Activated CD8-positive, alpha-beta memory T cell treated with anti-CD3 and anti-CD28 coated beads for 1 hour (primary cell): ENCODE measurements at places on chromosomes 7 and 10.

DNA sequence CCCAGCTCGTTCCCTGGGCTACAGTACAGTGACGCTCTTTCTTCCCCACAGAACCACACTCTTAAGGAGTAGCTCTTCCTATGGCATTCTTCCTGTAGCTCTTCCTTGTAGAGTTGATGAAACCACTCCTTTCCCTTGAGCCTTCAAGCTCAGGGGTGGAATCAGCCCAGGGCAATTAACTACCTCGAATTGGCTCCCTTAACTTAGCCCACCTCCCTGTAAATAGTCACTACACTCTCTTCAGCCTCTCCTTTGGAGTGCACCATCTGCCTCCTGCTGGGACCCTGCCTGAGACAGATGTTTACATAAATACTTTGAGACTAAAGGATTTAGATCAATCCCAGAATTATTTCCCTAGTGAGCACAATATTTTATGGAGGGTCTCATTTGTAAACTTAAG, 537.8 kb upstream of the AUTS2 start:
- DNase-seq, result no peak

- no peak for DNase-seq
These were observed 10.8 kb upstream of the ST7 start for GRCh38 chr7:116942504-116942903.

- DNase-seq, result no peak
These were observed 49.8 kb downstream of the TPK1 start for GRCh38 chr7:144786079-144786478.

GRCh38 chr7:99340659-99341058, 15.0 kb downstream of the ARPC1A start:
- DNase-seq, result no peak

DNA sequence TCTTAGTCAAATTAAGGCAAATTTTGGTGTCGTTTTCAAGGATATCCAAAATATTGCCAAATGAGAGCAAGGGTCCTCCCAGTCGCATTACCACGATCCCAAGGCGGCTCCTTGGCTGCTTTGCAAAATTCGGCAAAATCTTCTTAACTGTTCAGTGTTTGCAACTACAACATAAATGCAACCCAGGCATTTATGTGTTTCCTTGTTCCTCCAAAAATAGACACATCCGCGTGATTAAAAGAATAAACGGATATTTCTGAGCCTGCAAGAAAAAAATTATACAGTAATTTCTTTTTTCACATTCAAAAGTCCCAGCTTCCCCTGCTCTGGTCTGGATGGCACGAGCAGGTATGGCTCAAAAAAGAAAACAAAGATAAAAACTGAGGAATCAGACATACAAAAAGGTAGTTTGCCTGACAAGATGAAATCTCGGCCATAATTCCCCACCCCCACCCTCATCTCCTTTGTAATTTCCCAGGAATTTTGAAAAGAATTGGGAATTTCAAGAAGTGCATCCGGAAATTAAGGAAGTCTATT, 6.0 kb downstream of the SKIDA1 start:
- no peak for DNase-seq

- no peak for DNase-seq
These were observed 176.8 kb downstream of the ZMYND11 start for GRCh38 chr10:311901-312665.

- no peak for DNase-seq
These were observed 1119.8 kb upstream of the LRRTM3 start for GRCh38 chr10:65805993-65806392.

- no peak for DNase-seq
These were observed at the start of gene LRRC4 for GRCh38 chr7:128030654-128031611. Gene LRRC4 (minus strand): TSS chr7:128031437. CDS start chr7:128030640, 797 bp downstream.

- DNase-seq, result no peak
These were observed 77.2 kb downstream of the CDH23 start for GRCh38 chr10:71473671-71474599.

- no peak for DNase-seq
These were observed 268.6 kb downstream of the KLF6 start for GRCh38 chr10:3516234-3516922.

- no peak for DNase-seq
These were observed 297.5 kb upstream of the NRP1 start for GRCh38 chr10:33631991-33632390.

DNA sequence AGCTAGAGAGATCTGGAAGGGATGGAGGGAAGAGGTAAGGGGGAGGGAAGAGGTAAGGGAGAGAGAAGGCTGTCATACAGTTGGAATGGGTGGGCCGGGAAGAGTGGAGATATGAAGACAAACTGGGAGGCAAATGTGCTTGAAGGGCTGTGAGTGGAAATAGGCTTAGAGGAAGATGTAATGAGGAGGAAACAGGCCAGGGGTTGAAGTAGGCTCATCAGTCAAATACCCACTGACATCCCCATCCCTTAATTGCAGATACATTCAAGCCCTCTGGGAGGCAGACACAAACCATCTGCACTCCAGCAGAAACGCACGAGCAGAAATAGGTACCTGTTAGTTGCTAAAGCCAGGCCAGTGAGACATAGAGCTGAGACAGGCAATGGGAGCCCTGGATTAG, 2.1 kb downstream of the SYNPO2L start:
- DNase-seq, result no peak

- DNase-seq, result no peak
These were observed 77.1 kb downstream of the DNAJC1 start for GRCh38 chr10:21926358-21926925.

- DNase-seq, result no peak
These were observed 8.2 kb downstream of the TM9SF3 start for GRCh38 chr10:96578633-96579032.

GRCh38 chr7:37216156-37216852, 232.4 kb downstream of the ELMO1 start:
- DNase-seq, result no peak

GRCh38 chr10:74113546-74113945, 37.1 kb downstream of the AP3M1 start:
- no peak for DNase-seq

- DNase-seq, result no peak
These were observed 66.6 kb downstream of the CUBN start for GRCh38 chr10:17062955-17063484.

DNA sequence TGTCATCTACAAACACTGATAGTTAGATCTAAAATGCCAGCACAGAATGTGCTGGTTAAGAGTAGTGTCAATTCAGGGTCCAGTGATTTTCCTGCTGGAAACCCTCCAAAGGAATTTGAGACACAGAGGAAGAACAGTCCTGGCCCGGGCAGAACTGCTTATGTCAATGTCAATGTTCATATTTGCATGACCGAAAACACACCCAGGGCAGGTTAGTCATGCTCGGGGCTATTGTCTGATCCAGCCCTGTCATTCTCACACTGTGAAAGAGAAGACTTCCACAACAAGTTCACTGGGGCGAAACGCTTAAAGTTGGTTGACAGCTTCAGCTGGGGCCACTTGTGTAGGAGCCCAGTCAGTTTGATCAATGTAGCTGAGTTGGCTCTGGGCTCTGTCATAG, 139.3 kb downstream of the C1GALT1 start:
- no peak for DNase-seq

DNA sequence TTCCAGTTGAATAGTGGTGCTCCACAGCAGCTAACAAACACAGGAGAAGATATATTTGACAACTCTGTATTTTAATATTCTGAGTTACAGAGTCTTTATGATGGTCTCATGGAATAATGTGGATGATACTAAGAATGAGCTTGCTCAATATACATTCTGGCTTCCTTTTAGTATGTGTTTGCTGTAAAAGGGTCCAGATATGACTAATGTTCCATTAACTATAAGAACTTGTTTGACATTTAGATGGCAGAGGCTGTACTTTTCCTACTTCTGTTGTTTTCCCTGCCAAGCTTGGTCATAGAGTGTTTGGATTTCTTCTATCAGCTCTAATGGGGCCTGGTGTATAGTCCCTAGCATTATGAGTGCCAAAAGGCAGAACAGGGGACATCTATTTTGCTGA, 61.5 kb upstream of the GPR22 start:
- DNase-seq, result no peak

GRCh38 chr7:96218664-96219243, 103.1 kb downstream of the SLC25A13 start:
- DNase-seq, result no peak

DNA sequence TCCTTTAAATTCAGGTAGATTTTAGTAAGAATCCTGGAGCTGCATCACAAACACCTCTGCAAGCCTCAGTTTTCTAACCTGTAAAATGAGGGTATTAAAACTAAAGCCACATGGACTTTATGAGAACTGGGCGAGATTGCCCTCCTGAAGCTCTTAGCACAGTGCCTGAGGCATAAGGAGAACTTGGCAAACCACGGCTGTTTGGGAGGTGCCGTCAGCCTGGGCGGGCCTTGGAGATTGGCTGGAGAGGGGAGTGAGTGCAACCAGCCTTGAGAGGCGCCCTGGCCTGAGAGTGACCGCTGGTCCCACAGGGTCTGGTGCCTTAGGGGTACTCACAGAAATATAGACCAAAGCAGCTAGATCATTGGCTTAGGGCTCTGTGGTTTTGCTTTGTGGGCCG, 5.4 kb upstream of the TNS3 start:
- no peak for DNase-seq

DNA sequence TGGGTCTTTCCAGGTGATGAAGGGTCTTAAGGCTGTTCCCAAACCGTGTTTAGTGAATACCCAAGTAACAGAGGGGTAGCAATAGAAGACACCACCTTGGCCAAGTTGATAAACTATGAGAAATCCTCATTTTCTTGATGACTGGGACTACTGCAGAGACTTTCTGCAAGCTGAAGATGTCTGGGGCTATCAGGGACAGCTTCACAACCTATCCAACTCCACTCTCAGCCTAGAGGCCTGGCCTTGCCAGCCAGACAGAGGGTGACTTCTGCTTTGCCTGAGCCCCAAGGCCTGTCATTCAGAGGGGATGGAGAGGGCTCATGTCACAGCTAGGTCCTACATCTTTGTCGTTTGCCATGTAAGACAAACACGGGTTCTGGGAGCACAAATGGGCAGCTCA, 255.9 kb upstream of the GRB10 start:
- DNase-seq, result no peak

DNA sequence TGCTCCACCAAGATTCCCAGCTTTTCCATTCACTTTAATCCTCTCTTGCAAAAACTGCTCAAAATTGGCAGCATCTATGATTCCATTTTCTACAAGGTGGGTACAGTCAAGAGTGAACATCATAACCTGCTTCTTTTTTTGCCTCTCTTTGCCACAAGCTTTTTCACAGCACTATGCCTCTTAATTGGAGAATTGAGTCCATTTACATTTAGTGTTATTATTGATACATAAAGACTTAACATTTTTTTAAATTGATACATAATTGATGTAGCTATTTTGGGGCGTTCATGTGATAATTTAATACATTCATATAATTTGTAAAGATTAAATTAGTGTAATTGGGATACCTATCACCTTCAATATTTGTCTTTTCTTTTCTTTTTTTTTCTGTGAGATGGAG, 18.8 kb downstream of the AS3MT start:
- no peak for DNase-seq

- no peak for DNase-seq
These were observed 936.9 kb downstream of the SORCS3 start for GRCh38 chr10:105577865-105578607.

DNA sequence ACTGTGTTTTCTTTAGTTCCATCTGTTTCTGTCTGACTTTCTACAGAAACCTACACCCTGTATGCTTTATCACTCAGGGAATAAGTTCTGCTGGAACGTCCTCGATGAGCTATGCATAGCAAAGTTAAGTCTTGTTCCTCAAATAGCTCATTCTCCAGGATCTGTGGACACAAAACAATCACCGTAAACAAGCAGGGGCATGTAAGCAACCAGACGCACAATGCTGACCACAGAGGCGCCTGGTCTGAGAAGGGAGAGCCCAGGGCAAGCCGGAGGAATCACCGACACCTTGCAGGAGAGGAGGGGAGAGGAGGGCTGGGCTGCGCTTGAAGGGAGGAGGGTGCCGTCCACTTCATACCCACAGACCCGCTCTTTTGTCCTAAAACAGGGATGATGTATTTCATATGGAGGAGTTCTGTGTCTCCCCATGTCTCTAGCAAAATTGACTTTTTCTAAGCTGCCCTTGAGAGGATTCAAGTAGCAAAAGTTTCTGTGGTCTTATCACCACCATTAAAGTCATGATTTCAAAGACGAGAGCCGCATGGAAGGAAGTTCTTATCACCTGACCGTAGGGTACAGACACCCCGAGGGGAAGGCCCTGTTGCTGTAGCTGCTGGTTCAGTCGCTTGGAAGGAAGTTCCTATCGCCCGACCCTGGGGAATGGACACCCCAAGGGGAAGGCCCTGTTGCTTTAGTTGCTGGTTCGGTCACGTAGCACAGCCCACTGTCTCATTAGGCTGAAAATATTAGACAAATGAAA, 14.3 kb downstream of the CALML3 start:
- no peak for DNase-seq

DNA sequence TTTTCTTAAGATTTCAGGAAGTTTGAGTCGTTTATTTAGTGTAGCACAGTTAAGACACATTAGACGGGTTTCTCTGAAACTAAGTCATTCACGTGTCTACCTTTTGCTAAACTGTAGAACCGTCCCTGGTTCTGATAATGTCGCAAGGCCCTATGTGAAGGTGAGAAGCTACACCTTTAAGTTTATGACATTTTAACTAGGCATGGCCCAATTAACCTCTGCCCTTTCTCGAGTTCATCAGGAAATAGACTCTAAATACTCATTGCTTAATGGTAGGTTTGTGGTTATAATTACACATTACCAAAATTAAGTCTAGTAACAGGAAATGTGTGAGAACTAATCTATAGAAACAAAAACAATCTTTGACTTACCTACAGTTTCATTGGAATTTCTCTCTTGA, 126.6 kb upstream of the FZD8 start:
- no peak for DNase-seq

GRCh38 chr10:36669615-36670352, 455.6 kb upstream of the ANKRD30A start:
- DNase-seq, result no peak

- DNase-seq, result no peak
These were observed 90.2 kb upstream of the DUSP5 start for GRCh38 chr10:110407301-110408170.

DNA sequence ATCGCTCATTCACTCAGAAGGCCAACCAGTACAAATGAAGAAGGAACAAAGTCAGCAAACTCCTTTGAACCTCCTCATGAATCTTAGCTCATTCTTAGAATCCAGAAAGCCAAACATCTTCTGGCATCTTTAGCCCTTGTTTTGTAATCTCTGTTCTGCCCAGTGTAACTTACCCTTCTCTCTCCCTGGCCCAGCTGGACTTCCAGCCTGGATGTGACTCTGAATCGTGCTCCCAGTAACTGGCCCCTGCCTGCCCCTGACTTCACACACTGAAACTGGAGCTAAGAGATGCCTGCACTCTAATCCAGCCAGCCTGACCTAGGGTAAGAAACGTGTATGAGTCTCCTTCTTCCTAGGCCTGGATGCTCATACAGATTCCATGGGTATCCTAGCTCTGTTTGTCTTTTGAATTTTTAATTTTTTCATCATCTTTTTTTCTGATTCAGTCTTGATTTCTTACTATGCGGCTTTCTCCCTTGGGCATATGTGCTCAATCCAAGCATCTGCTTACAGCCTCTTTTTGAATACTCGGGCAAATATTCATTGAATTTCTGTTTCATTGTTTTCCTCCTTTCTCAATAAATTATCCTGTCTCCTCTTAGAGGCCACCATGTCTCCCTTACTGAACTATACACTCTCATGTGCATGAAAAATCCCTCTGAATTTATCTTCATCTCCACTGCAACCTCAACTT, 845.6 kb upstream of the AUTS2 start:
- DNase-seq, result no peak

GRCh38 chr10:64369885-64370773, 848.9 kb downstream of the REEP3 start:
- DNase-seq, result no peak
